ENCODE measurements at places on chromosomes 16 and 17.

GRCh38 chr17:50199211-50199802 lies 2.1 kb downstream of the COL1A1 start:
- DNase-seq, result no peak

GRCh38 chr17:61149862-61150362 lies 249.7 kb upstream of the TBX2 start:
- DNase-seq, result no peak

DNA sequence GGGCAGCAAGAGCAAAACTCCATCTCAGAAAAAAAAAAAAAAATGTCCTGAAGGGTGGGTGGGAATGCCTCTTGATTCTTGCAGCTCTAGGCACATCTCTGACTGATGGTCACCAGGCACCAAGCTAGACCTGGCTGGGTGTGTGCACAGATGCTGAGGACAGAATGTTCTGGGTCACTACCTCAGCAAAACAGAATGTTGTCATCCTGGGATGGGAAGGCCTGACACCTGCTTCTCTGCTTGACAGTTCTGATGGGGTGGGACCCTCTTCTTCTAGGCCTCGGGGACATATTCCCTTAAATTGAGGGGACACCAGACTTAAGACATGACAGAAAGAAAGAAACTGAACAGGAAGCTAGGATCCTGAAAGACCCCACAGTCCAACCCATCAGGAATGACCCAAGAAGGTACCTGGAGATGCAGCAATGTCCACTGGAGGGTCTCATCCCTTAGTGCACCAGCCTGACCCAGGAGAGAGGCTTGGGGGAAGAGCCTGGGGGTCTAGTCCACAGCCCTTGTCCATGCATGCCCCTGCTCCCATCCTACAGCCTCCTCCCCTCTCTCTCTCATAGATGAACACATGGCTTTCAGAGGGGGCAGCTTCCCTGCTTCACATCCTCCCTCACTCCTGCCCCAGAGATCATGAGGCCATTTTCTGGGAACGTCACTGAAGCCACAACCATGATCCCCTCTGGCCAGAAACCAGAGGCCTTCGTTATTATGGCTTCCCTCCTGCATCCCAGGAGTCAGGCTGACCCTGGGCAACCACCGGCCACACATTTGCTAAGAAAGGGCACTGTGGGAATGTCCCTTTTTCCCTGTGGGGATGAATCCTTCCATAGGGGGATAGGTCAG lies 3.8 kb upstream of the STAT5B start:
- no peak for DNase-seq

DNA sequence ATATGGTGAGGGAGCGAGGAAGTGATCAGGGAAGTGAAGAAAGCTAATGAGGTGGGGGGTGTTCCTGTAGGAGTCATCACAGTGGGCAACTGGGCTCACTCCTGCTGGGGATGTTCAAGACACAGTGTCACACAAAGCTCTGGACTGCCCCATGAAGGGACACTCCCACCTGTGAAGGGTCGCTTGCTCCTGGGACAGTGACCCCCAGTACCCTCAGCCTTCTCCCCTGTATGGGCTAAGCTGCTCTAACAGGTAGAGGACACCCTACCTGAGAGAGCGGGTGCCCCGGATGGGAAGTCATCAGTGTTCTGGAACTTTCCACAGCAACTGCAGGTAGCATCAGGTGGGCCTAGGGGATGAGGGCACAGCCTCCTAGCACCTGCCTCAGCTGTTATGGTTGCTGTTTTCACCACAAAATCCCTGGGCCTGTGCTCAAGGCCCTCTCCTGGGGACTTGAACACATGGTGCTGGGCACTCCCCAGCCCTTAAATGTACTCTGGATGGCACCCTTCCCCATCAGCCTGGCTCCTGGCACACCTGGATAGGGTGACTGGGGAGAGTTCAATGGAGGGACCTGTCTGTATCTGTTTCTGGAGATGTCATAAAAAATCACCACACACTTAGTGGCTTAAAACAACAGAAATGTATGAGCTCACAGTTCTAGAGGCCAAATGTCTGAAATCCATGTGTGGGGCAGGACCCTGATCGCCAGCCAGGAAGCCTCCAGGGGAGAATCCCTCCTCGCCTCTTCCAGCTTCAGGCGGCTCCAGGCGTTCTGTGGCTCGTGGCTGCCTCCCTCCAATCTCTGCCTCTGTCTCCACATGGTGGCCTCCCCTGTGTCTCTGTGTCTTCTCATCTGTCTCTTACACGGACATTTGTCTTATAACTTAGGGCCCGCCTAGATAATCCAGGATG lies 104.0 kb upstream of the CDH5 start:
- DNase-seq, result no peak

DNA sequence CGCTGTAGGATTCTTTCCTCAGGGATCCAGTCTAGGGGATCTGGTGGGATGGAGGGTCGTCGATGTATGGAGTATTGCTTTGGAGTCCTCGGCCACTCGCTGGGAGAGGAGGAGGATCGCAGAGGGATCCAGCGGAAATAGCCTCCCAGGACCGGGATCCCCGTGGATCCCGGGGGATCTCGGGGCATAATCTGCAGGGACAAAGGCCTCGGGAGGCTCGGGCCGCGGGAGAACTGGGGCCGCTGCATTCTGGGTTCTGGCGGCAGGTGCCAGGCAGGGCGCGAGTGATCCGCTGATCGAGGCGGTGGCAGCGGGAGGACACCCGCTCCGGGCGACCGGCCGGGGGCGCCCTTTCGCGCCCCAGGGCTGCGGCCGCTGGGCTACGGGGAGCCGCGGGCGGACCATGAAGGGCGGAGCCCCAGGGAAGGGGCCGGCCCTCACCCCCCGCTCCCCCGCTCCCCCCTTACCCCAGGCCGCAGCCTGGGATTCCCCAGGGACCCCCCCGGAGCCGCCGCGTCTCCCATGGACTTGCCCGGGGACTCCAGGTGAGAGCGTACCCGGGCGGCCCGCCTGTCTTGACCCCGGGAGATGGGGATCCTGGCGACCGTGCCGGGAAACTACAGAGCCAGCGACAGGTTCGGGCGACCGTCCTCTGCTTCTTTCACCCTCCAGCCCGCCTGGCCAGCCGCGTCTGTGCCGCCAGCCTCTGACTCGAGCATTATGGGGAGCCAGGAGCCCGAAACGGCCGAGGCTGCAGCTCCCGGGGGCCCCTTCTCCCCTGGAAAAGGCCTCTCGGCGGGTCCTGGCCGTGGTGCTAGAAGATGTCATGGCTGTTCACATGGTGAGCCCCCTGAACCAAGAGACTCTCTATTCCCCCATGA lies 604 bp downstream of the PRR14 start:
- DNase-seq, result peak; percentile 61

- no peak for DNase-seq
Measured at GRCh38 chr17:81994593-81995462, 17.4 kb downstream of the ASPSCR1 start.

- DNase-seq, result no peak
Measured at GRCh38 chr17:82559566-82560251, 40.2 kb downstream of the FOXK2 start.

DNA sequence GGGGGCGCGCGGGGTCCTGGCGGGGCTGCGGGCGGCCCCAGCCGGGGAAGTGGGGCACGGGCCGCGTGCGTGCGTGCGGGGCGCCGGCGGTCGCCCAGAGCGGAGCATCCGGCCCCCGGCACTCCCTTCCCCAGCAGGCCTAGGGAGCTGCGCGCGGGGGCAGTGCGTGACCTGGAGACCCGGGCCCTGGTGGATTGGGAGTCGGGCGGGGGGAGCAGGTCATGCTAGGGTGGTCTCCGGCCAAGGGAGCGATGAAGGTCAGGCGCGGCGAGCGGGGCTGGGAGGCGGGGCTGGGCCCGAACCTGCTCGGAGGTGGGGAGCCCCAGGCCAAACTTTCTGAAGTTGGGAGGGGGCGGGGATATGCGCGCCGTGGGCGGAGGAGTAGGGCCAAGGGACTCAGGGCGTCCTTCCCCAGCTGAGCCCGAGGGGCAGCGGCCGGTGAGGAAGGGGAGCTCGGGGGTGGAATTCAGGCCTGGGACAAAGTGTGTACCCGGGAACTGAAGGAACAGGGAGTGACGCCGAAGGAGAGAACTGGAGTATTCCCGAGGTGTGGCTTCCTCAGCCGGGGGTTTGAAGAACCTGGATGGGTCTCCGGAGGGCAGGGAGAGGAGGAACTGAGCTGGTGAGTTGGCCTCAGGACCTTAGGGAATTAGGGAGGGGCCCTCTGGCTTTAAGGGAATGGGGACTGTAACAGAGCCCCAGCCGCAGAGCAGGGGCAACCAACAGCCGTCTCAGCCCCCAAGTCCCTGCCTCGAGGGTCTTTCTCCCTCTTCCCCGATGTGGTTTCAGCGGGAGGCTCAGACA lies 589 bp downstream of the XYLT2 start:
- DNase-seq, result peak; percentile 67

Data from retina (tissue), 1 donor.